ENCODE measurements at places on chromosomes 11 and 22.

DNA sequence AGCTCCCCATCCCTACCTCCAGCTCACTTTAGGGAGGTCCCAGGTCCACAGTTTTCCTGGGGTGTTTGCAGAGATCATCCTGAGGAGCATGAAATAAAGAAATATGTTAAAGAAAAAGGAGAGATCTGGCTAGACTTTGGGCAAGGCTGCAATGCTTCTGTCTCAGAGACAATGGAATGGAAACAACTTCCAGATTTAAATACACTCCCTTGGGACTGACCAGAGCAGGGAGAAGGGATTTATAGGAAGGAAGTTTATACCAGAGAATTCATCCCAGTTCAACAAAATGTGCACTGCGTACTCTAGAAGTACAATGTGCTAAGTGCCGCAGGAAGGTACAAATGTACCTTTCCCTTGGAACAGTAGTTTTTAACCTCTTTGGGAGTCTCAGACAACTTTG lies 40.4 kb downstream of the ETS1 start:
- no peak for DNase-seq

DNA sequence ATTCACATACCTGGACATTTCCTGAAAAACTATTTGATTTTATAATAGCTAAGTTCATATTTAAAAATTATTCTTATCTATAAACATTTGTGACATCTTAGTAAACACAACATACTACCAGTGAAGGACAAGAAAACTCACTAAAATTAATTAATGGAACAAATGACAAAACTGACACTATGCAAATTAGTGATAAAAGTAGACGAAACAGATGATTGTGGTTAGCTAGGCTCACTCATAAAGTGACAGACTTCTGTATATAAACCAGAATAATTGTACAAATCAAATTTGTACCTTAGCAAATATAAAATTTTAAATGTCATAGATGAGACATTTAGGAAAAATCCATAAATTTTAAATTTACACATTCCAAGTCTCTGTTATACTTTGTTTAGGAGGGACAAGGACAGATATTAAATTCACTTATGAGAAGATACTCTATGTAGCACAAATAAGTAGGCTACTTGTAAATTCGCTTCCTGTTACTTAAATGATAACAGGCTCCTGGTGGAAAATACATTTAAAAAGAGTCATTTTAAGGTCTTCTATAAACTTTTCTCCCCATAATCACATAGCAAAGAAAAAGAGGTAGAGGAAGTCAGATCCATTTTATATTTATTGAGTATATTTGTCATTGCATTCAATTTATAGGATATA lies 81.2 kb downstream of the KIF18A start:
- DNase-seq = no peak

DNA sequence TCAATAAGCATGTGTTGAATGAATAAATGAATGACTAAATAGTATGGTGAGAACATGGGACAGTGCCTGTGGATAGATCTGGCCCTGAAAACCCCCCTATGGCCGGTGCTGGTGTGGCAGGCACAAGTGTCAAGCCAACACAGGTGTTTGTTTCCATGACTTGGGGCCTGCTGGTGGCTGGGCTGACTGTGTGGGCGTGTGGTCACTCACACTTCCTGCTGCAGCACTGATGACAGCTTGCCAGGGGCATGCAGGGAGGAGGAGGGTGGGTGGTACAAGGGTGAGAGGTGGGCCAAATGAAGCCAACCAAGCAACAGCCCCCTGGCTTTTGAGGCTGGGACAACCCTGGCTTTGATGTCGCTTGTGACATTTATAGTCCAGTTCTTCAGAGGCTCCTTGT lies 30.3 kb upstream of the ABCC8 start:
- no peak for DNase-seq

- peak; percentile 58 for DNase-seq
Observed at GRCh38 chr11:100681064-100681502, 6.0 kb upstream of the ARHGAP42 start.

DNA sequence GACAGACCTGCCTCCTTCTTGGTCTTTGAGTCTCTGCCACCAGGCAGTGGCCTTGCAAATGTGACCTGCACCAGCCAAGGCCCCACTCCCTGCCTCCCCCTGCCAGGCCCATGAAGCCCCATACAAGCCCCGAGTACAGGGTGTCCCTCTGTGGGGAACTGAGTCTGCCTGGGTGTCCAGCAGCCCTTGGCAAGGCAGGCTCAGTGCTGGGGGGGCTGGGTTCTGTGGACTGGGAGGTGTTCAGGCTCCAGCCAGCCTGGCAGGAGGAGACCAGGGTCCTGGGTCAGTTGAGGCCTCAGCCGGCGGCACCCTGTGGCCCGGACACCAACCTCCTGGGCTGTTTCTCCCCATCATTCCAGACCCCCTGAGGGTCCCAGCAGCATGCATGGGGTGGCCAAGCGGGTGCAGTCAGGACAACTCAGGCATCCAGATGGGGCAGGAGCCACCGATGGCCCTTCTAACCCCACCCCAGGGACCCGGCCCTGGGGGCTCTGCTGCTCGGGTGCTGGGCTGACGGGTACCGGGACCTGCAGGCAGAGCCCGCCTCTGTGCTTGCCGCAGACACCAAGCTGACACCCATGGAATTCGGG lies 5.7 kb downstream of the MUC5AC start:
- no peak for DNase-seq

- peak; percentile 13 for DNase-seq
Observed at GRCh38 chr11:122882857-122883645, 492 bp downstream of the JHY start.

- DNase-seq = no peak
Observed at GRCh38 chr22:45966320-45966894, 10.6 kb downstream of the WNT7B start.

DNA sequence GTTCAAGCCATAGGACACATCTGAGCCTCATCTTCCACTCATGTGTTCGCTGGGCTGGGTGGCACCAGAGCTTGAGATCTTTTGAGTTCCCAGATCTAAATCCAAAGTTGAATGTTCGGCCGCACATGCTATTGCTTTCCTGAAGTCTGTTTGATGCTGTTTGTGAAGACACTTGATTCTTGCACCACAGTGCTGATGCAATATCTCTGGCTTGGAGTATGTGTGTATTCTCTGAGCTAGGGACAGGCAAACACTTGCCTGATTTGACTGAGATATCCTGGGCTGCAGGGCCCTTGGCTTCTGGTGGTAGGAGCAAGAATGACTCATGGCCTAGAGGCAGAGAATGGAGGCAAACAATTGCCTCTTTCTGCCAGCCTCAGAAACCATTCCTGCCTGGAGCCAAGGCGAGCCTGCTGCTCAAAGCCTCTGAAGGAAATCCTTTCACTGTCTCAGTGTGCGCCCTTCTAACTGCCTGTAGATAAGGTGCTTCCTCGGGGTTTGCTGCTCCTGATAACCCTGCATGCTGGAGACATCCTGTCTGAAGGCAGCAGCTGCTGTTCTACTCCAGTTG lies 73.0 kb downstream of the CYB5R2 start:
- peak; percentile 32 for DNase-seq

GRCh38 chr11:74902342-74902741 lies 46.5 kb downstream of the XRRA1 start:
- no peak for DNase-seq

DNA sequence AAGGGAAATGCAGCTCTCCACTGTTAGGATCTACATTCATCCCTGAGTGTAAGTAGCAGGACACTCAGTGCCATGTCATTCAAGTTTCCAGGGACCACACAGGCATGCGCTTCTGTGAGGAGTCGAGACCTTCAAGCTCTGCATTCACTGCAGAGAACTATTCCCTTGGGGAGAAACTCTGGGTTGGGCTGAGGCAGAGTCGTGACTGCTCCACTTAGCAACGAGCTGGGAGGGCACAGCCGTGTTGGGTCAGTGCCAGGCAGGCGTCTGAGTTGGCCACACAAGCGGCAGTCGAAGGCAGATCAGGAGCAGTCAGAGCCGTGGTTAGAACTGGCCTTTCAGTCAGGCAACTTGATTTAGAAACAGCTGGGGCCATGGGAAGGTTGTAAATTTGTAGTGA lies 14.7 kb downstream of the MPEG1 start:
- DNase-seq = peak; percentile 23

GRCh38 chr11:95913830-95914615 lies 9.9 kb downstream of the MTMR2 start:
- no peak for DNase-seq

- no peak for DNase-seq
Observed at GRCh38 chr11:93861808-93862207, 11.4 kb upstream of the VSTM5 start.

- DNase-seq = no peak
Observed at GRCh38 chr11:69918231-69918937, 99.2 kb upstream of the FGF3 start.

DNA sequence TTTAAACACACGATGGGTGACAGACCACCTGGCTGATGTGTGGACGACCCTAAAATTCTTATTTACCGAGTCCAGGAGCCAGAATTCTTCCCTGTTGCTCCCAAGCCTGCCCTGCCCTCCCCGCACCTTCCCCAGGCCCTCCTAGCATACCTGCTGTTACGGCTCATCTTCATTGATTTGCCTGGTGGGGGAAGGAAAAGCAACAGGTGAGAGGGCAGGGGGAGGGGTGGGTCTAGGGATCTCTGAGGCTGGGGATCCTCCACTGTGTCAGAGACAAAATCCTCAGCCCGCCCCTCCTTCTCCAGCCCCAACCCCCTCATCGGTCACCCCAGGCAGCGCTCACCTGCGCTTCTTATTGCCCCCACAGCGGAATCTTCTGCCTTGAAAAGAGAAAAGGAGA lies 4.0 kb downstream of the FXYD2 start:
- DNase-seq = no peak

- DNase-seq = no peak
Observed at GRCh38 chr11:71331631-71332030, 79.3 kb upstream of the SHANK2 start.

- no peak for DNase-seq
Observed at GRCh38 chr11:68813773-68814172, 27.9 kb downstream of the CPT1A start.

GRCh38 chr11:723120-723883 lies 17.3 kb downstream of the EPS8L2 start:
- DNase-seq = no peak
